A172 (cell line): ENCODE measurements at places on chromosomes 3 and 15. TPM values are rescaled to one million over a fixed set of nuclear protein-coding genes. Genes with fewer than 3 reads are reported as not detected.

The CADPS gene
- not detected in 2 replicates for total RNA-seq

The NDN gene
- total RNA-seq = not detected in 2 replicates

- DNase-seq = peak; percentile 63
These were observed 47.0 kb upstream of the ACKR4 start for GRCh38 chr3:132549890-132550578.

DNA sequence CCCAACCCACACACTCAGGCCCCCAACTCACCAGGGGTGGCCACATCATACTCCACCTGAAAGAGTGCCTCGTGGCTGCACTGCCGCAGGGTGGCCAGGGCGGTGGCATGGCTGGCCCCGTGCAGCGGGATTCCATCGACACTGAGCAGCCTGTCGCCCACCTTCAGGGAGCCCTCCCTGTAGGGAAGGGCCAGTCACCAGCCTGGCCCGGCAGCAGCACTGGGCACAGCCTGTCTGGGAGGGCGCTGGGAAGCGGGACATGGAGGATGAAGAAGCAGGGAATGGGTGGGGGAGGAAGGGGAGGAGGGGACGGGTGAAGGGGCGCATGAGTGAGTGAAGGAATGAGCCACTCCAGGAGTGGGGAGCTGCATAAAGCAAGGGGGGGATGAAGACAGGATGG, 18.5 kb downstream of the GRIP2 start:
- no peak for DNase-seq
